ENCODE measurements at places on chromosomes 7 and 10. TPM values are rescaled to one million over a fixed set of nuclear protein-coding genes. Genes with fewer than 3 reads are reported as not detected.

DNA sequence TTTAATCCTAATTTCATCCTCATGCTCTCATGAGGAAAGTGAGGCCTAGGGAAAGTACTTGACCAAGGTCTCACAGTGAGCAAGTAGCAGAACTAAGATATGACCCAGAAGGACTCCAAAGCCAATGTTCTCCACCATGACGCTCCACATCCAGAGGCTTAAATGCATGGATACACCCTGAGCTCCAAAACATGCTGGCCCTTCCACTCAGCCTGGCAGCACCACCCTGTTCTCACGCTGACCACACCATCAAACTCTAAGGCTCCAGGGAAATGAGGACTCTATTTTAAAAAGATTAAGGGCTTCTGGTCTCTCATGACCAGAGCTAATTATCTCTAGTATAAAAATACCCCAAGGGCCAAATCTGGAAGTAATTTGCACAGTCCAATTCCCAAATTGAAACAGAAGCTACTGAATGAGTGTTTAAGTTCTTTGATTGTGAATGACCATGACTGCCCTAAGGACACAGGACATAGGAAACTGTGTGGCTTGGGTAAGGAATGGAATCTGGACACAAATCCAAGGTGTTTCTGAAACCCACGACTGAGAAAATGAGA, 71.1 kb upstream of the ABLIM1 start:
- peaks cover 6% of the 10 kb centered on the region for H3K4me1 ChIP-seq
- H3K27me3 ChIP-seq = no peaks in the 10 kb centered on the region
- DNase-seq = no peak

DNA sequence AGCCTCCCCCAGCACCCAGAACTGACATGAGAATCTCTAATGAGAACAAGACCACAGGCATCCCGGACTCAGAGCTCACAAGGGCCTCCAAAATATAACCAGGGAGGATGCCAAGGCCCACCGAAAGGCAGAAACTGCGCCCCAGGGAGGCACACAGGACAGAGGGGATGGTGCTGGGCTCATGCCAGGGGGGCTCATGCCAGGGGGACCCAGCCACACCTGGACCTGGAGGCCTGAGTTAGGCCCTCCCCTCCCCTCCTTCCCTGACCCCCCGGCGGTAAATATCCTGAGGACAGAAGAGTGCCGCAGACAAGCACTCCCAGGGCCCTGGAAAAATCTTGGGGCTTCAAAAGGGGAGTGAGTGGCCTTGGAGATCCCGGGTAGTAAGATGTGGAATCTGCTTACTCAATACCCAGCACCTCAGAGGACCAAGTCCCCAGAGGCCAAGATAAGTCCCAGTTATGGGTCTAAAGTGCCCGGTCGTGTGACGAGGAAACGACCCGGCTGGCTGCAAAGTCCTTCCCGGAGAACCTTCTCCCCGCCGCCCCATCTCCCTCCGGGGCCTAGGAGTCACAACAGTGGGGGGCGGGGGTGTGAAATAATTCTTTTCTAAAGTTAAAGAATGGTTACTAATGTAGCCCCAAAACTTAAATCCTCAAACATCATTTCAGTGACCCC, 11.9 kb downstream of the PDGFA start:
- H3K36me3 ChIP-seq = peaks cover 27% of the 10 kb centered on the region
- H3K4me3 ChIP-seq = no peak overlapping the region
- no peaks in the 10 kb centered on the region for H3K27me3 ChIP-seq
- H3K27ac ChIP-seq = no peak overlapping the region

GRCh38 chr10:22620140-22620857, 94.1 kb downstream of the PIP4K2A start:
- DNase-seq = peak; percentile 73
- no peaks in the 10 kb centered on the region for H3K36me3 ChIP-seq
- H3K27ac ChIP-seq = peak overlapping the region; percentile 21
- H3K4me1 ChIP-seq = peaks cover 89% of the 10 kb centered on the region
- no peak overlapping the region for H3K4me3 ChIP-seq

GRCh38 chr10:101354328-101355071, 535 bp downstream of the BTRC start:
- peak overlapping the region; percentile 86 for H3K27ac ChIP-seq
- H3K4me1 ChIP-seq = peaks cover 9% of the 10 kb centered on the region
- H3K36me3 ChIP-seq = no peaks in the 10 kb centered on the region

DNA sequence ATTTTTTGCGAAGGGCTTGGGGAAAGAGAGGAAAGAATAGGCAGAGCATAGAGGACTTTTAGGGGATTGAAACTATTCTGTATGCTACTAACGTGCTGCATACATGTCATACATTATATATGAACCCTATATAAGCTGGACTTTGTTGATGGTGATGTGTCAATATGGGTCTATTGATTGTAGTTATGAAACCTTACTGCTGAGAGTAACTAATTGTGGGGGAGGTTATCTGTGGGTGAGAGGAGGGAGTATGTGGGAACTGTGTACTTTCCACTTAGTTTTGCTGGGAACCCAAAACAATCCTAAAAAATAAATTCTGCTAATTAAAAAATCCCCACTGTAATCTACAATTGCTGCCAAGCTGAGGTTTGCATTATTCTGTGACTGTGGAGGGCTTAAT, 15.3 kb upstream of the CYP2C19 start:
- no peaks in the 10 kb centered on the region for H3K36me3 ChIP-seq
- no peak for DNase-seq
- H3K4me3 ChIP-seq = no peak overlapping the region
- no peaks in the 10 kb centered on the region for H3K4me1 ChIP-seq
- H3K27me3 ChIP-seq = no peaks in the 10 kb centered on the region

The JAKMIP3 gene
- total RNA-seq = 0.18 TPM

- no peaks in the 10 kb centered on the region for H3K4me1 ChIP-seq
- no peak overlapping the region for H3K4me3 ChIP-seq
- no peaks in the 10 kb centered on the region for H3K36me3 ChIP-seq
- H3K27me3 ChIP-seq = no peaks in the 10 kb centered on the region
- no peak for DNase-seq
These were observed 300.7 kb upstream of the ZNF32 start for GRCh38 chr10:43949351-43949750.

DNA sequence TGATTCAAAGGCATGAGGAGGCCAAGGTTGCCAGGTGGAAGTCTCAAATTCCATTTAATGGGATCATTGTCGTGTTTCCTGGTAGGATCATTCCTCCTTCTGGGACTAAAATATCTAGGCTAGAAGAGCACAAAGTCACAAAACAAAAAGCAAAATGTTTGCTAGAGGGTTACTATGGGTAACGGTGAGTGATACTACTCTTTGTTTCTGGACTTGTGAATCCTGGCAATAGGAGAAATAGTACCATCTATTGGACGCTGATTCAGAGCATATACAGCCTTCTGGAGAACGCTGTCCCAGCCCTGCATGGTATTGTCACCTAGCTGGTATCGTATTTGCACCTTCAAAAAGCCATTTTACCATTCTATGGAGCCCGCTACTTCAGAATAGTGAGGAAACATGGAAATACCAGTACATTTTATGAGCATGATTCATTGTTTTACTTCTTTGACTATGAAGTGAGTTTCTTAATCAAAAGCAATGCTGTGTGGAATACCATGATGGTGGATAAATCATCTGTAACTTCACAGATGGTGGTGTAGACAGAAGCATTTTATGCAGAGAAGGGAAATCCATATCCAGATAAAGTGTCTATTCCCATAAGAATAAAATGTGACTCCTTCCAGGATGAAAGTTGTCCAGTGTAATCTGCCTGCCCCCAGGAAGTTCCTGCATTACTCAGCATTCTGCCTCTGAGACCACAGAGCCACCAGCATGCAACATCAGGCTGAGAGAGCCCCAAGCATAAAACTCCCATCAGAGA, 361.0 kb downstream of the ETV1 start:
- H3K36me3 ChIP-seq = no peaks in the 10 kb centered on the region
- no peaks in the 10 kb centered on the region for H3K4me1 ChIP-seq
- H3K4me3 ChIP-seq = no peak overlapping the region
- H3K27me3 ChIP-seq = no peaks in the 10 kb centered on the region
- H3K27ac ChIP-seq = no peak overlapping the region
- no peak for DNase-seq

- H3K4me1 ChIP-seq = no peaks in the 10 kb centered on the region
- peak overlapping the region; percentile 2 for H3K27ac ChIP-seq
- no peak for DNase-seq
- no peak overlapping the region for H3K4me3 ChIP-seq
- no peaks in the 10 kb centered on the region for H3K27me3 ChIP-seq
These were observed 44.4 kb downstream of the CUBN start for GRCh38 chr10:17085011-17085725.

The BMPR1A gene
- total RNA-seq = 37.0 TPM

DNA sequence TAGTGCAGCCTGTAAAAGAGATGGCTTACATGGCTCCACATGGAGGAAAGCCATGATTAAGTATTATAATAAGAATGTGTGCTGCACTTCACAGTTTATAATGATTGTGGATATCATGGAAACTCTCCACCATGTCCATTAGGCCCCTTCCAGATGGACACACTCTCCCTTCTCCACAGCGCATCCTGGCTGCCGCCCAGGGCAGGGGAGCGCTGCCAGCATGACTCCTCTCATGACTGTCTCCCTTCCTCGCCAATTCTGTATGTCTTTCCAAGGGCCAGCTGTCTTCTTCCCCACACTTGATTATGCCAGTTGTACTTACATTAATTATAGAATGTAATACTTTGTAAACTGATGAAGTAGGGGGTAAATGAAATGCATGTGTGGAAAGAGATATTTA, 259.3 kb upstream of the TMEM72 start:
- no peak overlapping the region for H3K4me3 ChIP-seq
- H3K27me3 ChIP-seq = no peaks in the 10 kb centered on the region
- no peak for DNase-seq

GRCh38 chr7:4073750-4074149, 608.3 kb upstream of the FOXK1 start:
- no peak overlapping the region for H3K27ac ChIP-seq
- no peaks in the 10 kb centered on the region for H3K36me3 ChIP-seq
- H3K4me3 ChIP-seq = no peak overlapping the region
- no peak for DNase-seq
- no peaks in the 10 kb centered on the region for H3K4me1 ChIP-seq

The FAM149B1 gene
- 23.5 TPM for total RNA-seq

- DNase-seq = no peak
- no peak overlapping the region for H3K4me3 ChIP-seq
- H3K36me3 ChIP-seq = peaks cover 19% of the 10 kb centered on the region
These were observed 51.2 kb downstream of the KIF5B start for GRCh38 chr10:32005050-32005449.

DNA sequence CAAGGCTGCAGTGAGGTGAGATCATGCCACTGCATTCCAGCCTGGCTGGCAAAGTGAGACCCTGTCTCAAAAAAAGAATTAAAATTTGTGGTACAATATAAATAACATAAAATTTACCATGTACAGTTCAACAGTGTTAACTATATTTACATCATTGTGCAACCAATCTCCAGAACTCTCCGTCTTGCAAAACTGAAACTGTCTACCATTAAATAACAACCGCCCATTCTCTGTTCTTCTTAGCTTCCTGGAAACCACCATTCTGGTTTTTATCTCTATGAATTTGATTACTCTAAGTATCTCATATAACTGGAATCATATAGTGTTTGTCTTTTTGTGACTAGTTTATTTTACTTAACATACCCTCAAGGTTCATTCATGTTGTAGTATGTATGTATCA, 167.6 kb downstream of the AUTS2 start:
- no peaks in the 10 kb centered on the region for H3K36me3 ChIP-seq
- H3K27ac ChIP-seq = no peak overlapping the region
- no peaks in the 10 kb centered on the region for H3K27me3 ChIP-seq
- H3K4me3 ChIP-seq = no peak overlapping the region
- H3K4me1 ChIP-seq = peaks cover 7% of the 10 kb centered on the region
- DNase-seq = no peak

The ATP6V1F gene
- total RNA-seq = 208 TPM

The LYZL1 gene
- total RNA-seq = not detected

The HIBADH gene
- 27.1 TPM for total RNA-seq

The CNPY1 gene
- total RNA-seq = not detected

DNA sequence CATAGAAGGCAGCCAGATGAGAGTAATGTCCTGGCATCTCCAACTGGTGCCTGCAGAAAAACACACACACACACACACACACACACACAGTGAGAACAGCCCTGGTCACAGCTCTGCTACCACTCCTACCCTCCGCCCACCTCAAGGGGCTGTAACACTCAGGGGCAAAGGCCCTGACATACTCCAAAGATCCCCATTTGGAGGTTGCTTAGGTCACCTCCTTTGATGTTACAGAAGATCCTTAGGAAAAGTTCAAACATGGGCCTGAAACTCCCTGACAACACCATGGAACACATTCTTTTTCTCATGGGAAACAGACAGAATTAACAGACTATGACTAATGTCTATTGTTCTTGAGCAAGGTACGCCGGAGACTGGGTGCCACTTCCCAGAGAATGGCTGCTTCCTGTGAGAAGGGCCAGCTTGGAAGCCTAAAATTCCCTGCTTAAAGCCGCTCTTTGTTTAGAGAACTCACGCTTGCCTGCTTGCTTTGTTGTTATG, 27.7 kb downstream of the DENND11 start:
- peak overlapping the region; percentile 8 for H3K27ac ChIP-seq
- H3K27me3 ChIP-seq = no peaks in the 10 kb centered on the region
- H3K4me1 ChIP-seq = peaks cover 13% of the 10 kb centered on the region
- no peak overlapping the region for H3K4me3 ChIP-seq
- H3K36me3 ChIP-seq = peaks cover 26% of the 10 kb centered on the region

- H3K36me3 ChIP-seq = no peaks in the 10 kb centered on the region
- H3K27me3 ChIP-seq = peaks cover 9% of the 10 kb centered on the region
- no peak overlapping the region for H3K27ac ChIP-seq
- no peak overlapping the region for H3K4me3 ChIP-seq
- no peaks in the 10 kb centered on the region for H3K4me1 ChIP-seq
These were observed 44.3 kb downstream of the TCERG1L start for GRCh38 chr10:131266936-131267813.

DNA sequence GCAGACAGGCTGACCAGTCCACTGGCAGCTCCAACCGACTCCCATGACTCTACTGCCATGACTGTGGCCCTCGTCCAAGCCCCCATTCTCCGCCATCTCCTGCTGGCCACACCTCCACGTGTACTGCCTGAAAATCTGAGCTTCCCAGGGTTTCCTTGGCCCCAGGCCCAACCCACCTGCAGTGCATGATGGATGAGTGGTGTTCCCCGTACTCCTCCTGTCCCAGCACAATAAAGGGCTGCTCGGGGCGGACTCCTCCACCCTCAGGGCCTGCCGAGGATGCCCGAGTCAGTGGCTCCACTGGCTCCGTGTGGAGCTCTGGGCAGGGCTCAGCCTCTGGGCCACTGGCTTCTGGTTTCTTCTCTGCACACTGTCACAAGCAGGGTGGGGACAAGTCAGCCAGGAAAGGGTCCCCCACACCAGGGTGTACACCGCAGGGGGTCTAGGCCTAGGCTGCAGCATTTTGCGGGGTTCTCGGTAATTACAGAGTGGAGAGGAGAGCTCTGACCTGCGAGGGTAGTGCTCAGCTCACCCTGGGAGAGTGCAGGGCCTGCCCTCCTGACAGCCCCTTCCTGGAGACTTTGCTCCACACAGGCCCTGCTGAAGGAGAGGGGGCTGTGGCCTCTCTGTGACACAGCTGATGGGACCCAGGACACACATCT, 15.2 kb downstream of the WDR91 start:
- no peak for DNase-seq
- no peak overlapping the region for H3K4me3 ChIP-seq
- no peaks in the 10 kb centered on the region for H3K27me3 ChIP-seq

GRCh38 chr7:381211-382042, 91.5 kb downstream of the FOXL3 start:
- no peak overlapping the region for H3K27ac ChIP-seq
- no peaks in the 10 kb centered on the region for H3K36me3 ChIP-seq
- H3K4me3 ChIP-seq = no peak overlapping the region
- peak; percentile 30 for DNase-seq

All from lower lobe of right lung (tissue), 2 donors.